CD4-positive, alpha-beta T cell treated with Interleukin-17A for 1 hour (primary cell): ENCODE measurements at places on chromosomes 3 and 15.

GRCh38 chr3:139756529-139757103, 78.8 kb upstream of the NMNAT3 start:
- no peak for DNase-seq

DNA sequence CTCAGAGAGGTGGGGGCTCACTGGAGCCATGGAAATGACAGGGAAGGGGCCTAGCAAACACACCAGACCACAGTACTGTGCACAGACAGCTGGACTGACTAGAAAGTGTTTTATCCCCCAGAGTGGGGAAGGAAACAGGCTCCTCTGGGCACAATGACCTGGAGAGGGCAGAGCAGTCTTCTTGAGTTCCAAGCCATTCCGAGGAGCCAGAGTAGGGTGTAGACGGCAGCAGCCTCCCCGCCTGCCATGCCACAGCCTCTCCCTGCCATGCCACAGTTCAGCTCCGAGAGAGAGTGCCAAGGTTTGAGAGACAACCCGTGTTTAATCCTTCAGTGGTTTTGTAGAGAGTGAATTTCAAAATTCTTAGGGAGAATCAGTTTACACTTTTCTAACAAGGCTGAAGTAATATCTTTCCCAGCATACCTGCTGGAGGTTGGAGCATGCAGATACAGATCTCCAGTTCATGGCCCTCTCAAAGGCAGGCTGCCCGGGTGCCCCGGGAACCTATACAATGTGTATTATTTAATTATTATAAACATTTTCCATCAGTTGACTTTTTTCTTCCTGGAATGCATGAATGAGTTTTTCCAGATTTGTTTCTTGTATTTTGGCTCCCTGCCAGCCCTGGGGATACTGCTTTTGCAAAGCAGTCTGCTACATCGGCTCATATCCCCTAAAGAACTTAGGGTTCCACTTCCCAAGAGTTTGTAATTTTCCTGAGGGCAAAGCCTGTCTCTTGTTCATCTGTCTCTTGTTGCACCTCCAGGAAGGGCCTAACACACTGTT, 3.2 kb downstream of the PODXL2 start:
- DNase-seq, result no peak

- no peak for DNase-seq
Measured at GRCh38 chr15:63655683-63656372, 58.6 kb downstream of the FBXL22 start.

- DNase-seq, result no peak
Measured at GRCh38 chr15:45469441-45469840, 53.1 kb downstream of the SLC30A4 start.

DNA sequence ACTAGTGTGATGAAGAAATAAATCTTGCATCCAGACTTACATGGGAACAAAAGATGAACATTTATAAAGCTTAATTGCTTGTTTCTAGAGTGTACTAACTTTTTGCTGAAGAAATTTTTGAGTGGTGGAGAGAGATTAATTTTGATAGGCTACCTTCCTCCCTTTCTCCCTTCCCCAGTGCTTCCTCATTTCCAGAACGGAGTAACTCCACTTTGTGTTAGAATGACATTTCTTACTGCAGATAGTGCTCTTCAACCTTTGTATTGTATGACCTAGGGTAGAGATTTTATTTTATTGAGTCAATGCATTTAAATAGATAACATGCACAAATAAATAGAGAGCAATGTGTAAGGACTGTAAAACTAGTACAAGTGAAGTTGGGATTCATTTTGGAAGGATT, 1.9 kb downstream of the ATP1B3 start:
- no peak for DNase-seq

DNA sequence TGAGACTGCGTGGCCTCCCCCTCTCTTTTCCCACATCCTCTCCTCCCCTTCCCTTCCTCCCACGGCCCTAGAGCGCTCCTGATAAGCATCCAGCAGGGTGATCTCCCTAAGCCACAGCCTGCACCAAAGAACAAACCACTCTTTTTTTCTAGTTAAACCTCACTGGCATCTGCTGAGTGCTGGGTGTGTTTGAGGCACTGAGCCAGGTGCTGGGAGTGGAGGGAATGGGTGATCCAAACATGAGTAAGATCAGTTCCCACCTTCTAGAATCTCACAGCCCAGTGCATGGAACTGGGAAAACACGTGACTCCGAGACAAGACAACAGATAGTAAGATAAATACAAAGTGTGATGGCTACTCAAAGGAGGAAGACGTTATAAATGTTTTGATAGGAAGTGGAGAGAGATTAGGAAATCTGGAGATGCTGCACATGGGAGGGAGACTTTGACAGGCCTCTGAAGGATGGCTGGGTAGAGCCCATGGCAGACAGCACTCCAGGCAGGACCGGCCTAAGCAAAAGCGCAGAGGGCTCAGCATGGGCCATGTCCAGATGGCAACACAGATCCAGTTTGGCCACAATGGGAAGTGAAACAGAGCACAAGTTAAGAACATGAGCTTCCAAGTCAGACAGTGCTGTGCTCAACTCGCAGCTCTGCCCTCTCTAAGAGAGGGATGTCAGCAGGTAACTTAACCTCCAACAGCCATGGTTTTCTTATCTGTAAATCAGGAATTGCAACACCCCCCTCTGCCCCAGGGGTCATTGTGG, 55.6 kb downstream of the CCR3 start:
- DNase-seq, result no peak

GRCh38 chr3:47799733-47800132, 3.2 kb upstream of the DHX30 start:
- DNase-seq, result no peak

DNA sequence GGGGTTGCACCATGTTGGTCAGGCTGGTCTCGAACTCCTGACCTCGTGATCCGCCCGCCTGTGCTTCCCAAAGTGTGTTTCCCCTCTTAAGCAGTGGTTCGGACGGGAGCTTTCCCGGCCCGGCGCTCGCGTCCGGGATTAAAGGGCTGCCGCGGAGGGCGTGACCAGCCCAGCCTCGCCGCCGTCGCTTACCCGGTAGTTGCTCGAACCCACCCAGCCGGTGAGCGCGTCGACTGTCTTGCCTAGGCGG, 513 bp downstream of the CLASP2 start:
- DNase-seq, result no peak

DNA sequence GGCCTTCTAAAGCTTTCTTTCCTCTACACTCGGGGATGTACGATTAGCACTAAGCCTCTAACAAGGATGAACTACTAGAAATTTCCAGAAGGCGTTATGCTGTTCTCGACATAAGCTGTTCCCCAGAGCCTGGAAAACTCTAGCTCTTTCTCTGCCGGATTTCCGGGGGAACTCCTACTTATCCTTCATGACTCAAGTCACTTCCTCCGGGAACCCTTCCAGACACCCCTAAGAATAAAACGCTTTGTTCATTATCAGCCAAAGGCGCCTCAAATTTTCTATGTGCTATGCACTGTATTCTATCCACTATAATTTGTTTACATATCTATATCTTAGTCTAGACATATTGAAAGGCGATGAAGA, 455 bp upstream of the SNAP23 start:
- DNase-seq, result peak; percentile 48

DNA sequence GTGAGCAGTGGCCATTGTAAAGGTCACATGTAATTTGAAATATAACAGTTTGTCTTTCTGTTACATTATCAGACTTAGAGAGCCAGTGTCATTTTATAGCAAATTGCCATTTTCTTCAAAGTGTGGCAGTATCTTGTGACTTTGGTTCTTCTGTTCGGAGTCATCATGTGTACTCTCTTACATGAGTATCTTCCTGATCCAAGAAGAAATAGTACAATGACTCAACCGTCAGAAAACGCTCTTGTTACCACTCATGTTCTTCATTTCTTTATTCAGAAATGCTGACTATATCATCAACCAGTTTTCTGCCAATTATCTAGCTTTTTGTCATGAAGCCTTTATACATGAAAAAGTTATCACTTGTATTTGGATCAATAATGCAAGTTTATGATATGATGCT, 93.6 kb upstream of the CGNL1 start:
- no peak for DNase-seq

- no peak for DNase-seq
Measured at GRCh38 chr3:37766797-37767776, 94.6 kb upstream of the CTDSPL start.

GRCh38 chr3:158789592-158789991, 12.3 kb upstream of the MFSD1 start:
- DNase-seq, result no peak

DNA sequence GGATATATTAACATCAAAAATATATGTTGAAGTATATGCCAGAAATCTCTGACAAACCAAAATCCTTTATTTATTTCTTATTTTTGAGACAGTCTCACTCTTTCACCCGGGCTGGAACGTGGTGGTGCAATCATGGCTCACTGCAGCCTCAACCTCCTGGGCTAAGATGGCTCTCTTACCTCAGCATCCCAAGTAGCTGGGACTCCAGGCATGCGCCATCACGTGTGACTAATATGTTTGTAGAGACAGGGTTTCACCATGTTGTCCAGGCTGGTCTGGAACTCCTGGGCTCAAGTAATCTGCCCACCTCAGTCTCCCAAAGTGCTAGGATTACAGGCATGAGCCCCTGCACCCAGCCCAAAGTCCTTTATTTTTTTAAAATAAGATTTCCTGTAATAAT, 11.9 kb downstream of the FAIM start:
- DNase-seq, result no peak

GRCh38 chr3:76824658-76825240, 215.2 kb upstream of the ROBO2 start:
- DNase-seq, result no peak

- no peak for DNase-seq
Measured at GRCh38 chr15:54289590-54290136, 311.4 kb downstream of the UNC13C start.

DNA sequence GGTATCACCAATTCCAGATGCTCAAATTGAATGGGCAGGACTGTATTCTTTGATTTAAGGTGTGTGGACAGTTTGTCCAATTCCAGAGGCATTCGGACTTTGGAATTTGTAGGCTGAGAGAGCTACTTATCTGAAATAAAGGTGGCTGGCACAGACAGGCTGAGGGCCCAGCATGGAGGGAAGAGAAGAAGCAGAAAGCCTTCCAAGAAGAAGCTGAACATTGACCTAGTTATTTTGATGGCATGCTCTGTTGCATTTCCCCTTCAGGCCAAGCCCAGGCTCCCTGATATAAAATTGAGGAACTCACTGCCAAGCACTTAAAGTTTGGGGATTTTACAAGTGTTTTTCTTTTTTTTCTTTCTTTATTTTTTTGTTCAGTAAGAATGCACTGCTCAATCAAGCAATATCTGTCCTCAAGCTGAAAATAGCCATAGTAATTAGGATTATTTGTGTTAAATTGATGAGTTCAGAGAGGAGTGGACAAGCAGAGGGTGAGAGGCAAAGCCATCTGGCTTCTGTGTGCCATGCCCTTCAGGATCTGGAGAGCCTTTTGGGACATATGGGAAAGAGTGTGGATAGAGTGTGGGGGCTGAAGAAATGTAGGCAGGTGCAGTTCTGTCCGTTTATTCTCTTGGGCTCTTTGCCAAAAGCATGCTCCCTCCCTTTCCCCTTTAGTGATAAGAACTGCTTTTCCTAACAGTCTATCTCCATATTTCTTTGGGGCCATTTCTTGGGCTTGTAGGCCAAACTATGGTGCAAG, 148.9 kb downstream of the OXSM start:
- no peak for DNase-seq

DNA sequence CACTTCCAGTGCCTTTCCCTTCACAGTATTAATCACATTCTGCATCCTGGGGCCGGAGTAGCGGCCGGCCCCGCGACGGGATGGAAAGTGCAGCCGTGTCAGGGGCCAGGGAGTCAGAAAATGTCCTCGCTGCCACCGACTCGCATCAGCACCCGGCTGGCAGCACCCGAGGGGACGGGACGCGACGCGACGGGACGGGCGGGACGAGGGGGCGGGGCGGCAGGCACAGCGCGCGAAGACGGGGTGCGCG, 353 bp downstream of the ATG3 start:
- no peak for DNase-seq

DNA sequence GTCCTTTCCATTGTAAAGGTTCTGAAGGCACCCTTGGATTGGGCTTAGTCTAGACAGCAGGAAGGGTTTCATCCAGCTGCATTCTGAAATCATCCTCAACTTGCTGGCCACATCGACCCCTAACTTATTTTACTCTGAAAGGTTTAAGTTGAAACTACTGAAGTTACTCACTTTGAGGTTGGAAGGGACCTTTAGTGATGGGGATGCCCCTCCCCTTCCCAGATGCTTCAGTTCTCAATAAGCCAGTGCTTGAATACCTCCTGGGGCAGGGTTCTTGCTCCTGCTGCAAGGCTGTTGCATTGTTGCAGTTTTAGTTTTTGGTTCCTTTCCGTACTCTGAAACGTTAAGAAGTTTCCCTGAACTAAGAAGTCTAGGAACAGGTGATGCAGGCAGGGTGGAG, 26.4 kb downstream of the FGD5 start:
- no peak for DNase-seq

DNA sequence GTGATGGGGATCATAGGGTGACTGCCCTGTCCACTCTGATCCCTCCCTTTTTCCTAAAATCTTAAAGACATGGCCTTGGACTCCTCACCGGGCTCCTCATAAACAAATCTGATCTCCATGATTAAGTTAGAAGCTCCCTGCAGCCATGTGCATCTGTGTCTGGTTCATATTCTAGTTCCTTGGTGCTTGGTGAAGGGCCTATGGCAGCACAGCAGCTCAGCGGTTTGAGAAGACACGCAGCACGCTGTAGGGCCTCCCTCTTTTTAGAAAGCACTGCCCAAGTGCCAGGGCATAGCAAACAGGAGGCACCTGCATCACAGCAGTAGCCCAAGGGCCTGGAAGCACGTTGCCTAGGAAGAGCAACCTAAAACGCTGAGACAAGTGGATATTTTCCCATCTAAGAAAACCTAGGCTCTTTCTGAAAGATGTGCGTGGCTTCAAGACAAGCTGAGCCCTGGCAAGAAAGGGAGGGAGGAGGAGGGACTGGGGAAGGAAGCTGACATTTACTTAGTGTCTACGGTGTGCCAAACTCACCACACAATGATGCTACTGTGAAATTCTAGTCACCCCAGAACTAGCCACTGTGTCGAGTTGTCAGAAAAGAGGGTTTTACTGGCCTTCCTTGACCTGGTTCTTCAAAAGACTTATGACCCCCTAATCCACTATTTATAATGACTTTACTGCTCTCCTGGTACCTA, 14.9 kb upstream of the ULK3 start:
- DNase-seq, result no peak

- DNase-seq, result no peak
Measured at GRCh38 chr15:65996901-65997300, 127.6 kb downstream of the RAB11A start.

DNA sequence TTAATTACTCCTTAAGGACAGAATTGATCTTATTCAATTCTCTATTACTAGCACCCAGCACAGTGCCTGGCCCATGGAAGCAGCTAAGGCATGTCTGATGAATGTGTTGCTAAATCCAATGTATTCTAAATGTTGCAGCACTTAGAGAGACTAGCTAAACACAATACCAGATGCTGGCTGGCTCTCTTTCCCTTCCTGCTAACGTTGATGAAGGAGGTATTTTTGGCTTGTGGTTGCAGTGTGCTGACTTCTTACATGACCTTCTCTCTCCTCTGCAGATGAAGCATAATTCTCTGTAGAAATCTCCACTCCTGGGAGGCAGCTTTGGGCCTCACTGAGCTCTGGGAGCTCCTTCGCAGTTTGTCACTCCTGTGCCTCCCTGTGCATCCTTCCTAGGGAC, 183.6 kb downstream of the PEX5L start:
- DNase-seq, result no peak
